ENCODE measurements at places on chromosomes 7 and 10. TPM values are rescaled to one million over a fixed set of nuclear protein-coding genes. Genes with fewer than 3 reads are reported as not detected.

Gene RTKN2
- 3.2 TPM for total RNA-seq

Gene SPDYE2
- total RNA-seq = not detected

Gene EBLN1
- not detected for total RNA-seq

Gene TMEM225B
- 0.66 TPM for total RNA-seq

Gene PODXL
- total RNA-seq = 12.3 TPM

Gene HSPA14
- 10.1 TPM for total RNA-seq

Gene VKORC1L1
- total RNA-seq = 17.0 TPM

Gene NUTM2A
- total RNA-seq = 1.3 TPM

Gene C10orf90
- total RNA-seq = not detected

Gene TRPV5
- 0.15 TPM for total RNA-seq

Gene LIPN
- not detected for total RNA-seq

Gene ACHE
- total RNA-seq = 30.0 TPM

Gene TMEM178B
- 49.8 TPM for total RNA-seq

Gene LIPF
- not detected for total RNA-seq

Gene AEBP1
- 35.4 TPM for total RNA-seq

Gene SYT15B
- not detected for total RNA-seq

Gene UNC5B
- 22.6 TPM for total RNA-seq

Gene HOXA10
- total RNA-seq = not detected

Gene RADIL
- total RNA-seq = 31.3 TPM

Gene SPDYE16
- 0.20 TPM for total RNA-seq

Gene PKD2L1
- 0.44 TPM for total RNA-seq

Gene TMEM229A
- total RNA-seq = not detected

Gene PNLIPRP1
- total RNA-seq = not detected
